ENCODE measurements at places on chromosomes 16 and 17.

DNA sequence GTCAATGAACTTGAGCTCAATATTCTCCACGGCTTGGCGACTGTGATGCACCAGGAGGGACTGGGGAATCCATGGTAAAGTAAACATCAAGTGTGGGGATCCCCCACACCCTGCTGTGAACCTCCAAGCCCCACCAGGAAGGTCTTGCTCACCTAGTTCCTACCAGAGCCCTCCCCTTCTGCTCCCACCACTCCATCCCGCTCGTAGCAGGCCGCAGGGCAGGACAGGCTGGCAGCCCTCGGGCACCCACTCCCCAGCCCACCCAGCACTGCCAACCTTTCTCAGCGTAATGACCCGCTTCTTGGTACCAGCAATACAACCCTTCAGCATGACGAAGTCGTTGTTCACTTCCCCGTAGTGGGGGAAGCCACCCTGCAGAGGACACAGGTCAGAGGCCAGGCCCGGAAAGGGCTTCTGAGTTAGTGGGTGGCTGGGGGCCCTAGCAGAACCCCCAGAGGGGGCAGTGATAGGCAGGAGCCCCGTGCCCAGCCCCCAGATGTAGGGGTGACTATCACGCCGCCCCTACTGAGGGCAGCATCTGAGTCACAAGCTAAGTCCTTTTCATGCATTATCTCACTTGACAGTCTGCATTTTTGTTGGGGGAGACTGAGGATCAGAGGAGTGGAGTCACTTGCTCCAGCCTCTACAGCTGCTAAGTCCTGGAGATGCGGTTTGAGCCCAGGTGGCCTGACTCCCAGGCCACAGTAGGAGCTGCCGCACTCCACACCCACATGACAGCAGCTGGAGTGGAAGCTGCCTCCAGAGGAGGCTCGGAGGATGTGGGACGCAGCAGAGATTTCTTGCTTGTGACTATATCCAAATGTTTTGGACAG, 2.8 kb upstream of the MSRB1 start:
- DNase-seq: no peak

GRCh38 chr16:50464325-50465290, 83.6 kb upstream of the NKD1 start:
- peak; percentile 34 for DNase-seq

- DNase-seq: peak; percentile 55
Measured at GRCh38 chr17:80474231-80474960, 2.0 kb downstream of the NPTX1 start.

GRCh38 chr16:72612256-72612655, 435.7 kb downstream of the ZFHX3 start:
- DNase-seq: no peak

GRCh38 chr16:23320693-23321092, 18.6 kb downstream of the SCNN1B start:
- no peak for DNase-seq

Data from SW480 (cell line).